Activated CD8-positive, alpha-beta T cell treated with anti-CD3 and anti-CD28 coated beads for 36 hours (primary cell): ENCODE measurements at places on chromosomes 6 and 20. TPM values are rescaled to one million over a fixed set of nuclear protein-coding genes. Genes with fewer than 3 reads are reported as not detected.

DNA sequence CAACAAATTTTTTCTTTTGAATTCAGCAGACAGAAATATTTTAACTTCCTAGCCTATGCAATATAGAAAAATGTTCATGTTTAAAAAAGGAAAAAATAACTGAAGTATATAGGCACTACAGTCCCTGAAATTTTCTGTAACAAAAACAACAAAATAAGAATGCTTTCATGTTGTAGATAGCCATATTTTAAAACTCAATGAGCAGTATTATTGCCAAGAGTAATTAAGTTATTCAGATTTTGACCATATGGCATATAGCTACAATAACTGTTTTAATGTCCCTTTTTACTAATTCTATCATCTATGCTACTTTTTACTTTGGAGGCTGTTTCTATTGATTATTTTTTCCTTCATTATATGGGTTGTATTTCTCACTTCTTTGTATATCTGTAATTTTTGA lies 283.3 kb upstream of the RIMS1 start:
- H3K4me3 ChIP-seq = no peak overlapping the region
- DNase-seq = no peak
- no peak overlapping the region for H3K27ac ChIP-seq
- no peaks in the 10 kb centered on the region for H3K36me3 ChIP-seq

CASP8AP2 gene
- 33.6 TPM for total RNA-seq

DNA sequence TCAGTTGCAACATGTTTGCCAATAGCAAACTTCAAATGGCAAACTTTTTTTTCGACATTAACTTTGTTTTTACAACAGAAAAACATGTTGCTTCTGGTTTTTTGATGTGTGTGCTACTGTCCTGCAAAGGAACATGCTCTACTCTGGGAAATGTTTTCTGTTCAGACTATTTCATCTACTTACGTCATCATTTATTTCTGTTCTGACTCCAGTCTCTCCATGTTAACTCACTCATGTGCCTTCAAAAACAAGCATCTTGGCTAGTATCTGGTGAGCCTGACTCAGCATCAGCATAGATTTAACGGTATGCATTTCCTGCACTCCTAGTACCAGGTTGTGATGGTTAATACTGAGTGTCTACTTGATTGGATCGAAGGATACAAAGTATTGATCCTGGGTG lies 36.1 kb upstream of the MAP7 start:
- H3K27ac ChIP-seq = peak overlapping the region; percentile 35
- DNase-seq = no peak
- no peak overlapping the region for H3K4me3 ChIP-seq
- H3K27me3 ChIP-seq = no peaks in the 10 kb centered on the region

GFOD1 gene
- 12.3 TPM for total RNA-seq

DNA sequence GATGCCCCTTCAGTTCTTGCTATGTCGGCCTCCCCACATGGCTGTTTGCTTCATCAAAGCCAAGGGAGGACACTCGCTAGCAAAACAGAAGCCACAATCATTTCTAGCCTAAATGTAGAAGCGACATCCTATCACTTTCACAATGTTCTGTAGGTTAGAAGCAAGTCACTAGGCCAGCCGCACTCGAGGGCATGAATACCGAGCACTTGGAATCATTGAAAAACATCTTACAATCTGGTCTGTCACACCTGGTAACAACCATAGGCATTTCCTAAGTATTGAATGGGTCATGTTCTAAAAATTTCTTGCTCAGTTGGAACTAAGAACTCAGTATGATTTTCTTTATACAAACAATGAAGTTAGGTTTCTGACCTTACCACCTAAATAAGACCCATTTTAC lies 192.3 kb downstream of the AIG1 start:
- no peaks in the 10 kb centered on the region for H3K36me3 ChIP-seq
- H3K27ac ChIP-seq = no peak overlapping the region
- no peak for DNase-seq
- H3K4me1 ChIP-seq = peaks cover 7% of the 10 kb centered on the region

GRCh38 chr6:45974596-45974995 lies 41.1 kb downstream of the CLIC5 start:
- H3K4me1 ChIP-seq = peaks cover 9% of the 10 kb centered on the region
- no peak overlapping the region for H3K27ac ChIP-seq
- H3K36me3 ChIP-seq = no peaks in the 10 kb centered on the region

GRCh38 chr20:36658300-36658699 lies 12.3 kb upstream of the SLA2 start:
- peak overlapping the region; percentile 28 for H3K4me3 ChIP-seq
- peaks cover 12% of the 10 kb centered on the region for H3K4me1 ChIP-seq
- H3K27me3 ChIP-seq = no peaks in the 10 kb centered on the region
- peak; percentile 31 for DNase-seq

PTPRK gene
- 8.9 TPM for total RNA-seq

GRCh38 chr6:41182069-41183034 lies 18.6 kb downstream of the TREML2 start:
- peak; percentile 66 for DNase-seq
- no peaks in the 10 kb centered on the region for H3K27me3 ChIP-seq
- no peak overlapping the region for H3K4me3 ChIP-seq
- H3K36me3 ChIP-seq = no peaks in the 10 kb centered on the region
- peaks cover 11% of the 10 kb centered on the region for H3K4me1 ChIP-seq

GRCh38 chr6:9711365-9711764 lies 703.5 kb downstream of the TFAP2A start:
- no peak overlapping the region for H3K4me3 ChIP-seq
- H3K36me3 ChIP-seq = no peaks in the 10 kb centered on the region
- no peaks in the 10 kb centered on the region for H3K4me1 ChIP-seq
- no peak overlapping the region for H3K27ac ChIP-seq

MOG gene
- not detected for total RNA-seq

- H3K27ac ChIP-seq = no peak overlapping the region
- H3K36me3 ChIP-seq = no peaks in the 10 kb centered on the region
Observed at GRCh38 chr6:104483225-104483834, 376.4 kb downstream of the HACE1 start.
